ENCODE measurements at places on chromosomes 1 and 21.

GRCh38 chr1:227785805-227786671 is 29.4 kb upstream of the PRSS38 start:
- no peak for DNase-seq

DNA sequence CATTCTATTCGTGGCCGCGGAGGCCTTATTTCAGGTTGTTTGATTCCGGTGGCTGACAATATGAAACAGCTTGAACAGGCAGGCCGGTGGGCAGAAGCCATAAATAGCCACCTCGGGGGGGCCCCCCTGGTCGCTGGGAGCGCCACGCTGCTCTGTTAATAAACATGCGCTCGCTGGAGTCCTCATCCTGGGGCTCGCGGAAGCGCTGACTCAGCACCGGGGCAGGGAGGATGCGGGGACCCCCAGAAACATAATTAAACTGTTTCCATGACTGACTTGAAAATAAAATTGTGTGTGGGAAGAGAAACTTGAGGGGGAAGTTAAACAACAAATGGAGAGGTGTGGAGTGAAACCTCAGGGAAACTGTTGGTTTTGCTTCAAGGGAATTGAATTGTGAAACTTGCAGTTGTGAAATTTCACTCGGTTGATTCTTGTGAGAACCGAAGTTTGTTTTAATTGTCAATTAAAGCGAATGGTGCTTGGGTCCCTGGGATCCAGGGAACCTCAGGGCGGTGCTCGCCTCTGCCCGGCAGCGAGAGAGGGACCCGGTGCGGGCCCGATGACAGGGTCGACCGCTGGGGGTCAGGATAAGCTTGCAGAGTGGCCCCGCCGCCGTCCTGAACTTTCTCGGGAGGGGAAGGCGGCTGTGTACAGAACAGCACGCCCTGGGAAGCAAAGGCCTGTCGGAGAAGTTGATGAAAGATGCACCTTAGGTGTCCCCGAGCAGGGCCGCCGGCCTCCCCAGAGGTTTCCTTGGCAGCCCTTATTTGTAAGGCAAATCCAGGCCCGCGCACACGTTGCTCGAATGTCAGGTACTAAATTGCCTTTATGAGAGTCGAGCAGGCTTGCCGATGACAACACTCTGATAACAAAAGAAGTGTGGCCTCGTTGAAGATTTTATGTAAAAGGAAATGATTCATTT is 176.9 kb upstream of the LMO4 start:
- peak; percentile 89 for DNase-seq

DNA sequence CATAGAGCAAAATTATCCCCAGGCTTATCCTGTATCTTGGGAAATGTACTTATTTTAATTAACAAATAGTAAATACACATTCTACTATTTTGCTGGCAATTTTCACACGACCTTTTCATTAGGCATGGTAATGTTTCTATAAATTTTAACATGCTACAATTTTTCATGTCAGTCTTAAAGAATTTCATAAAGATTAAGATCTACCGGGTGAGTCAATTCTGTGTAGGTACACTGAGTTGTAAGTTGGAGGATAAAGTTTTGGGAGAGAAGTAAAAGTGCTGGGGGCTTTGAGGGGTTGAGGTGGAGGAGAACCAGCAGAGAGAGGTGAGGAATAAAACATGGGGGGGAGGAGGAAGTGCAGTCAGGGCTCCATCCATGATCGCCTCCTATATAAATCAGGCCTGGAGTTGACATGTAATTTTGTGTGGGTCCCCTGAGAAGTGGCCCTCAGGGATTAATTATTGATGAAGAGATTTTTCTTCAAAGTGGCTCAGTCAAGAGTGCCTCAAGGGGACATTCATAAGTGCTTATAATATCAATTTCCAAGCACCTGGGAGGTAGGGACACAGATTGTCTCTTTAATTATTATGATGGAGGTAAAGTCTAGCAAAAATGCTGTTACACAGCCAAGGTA is 7.2 kb downstream of the DPYD start:
- no peak for DNase-seq

DNA sequence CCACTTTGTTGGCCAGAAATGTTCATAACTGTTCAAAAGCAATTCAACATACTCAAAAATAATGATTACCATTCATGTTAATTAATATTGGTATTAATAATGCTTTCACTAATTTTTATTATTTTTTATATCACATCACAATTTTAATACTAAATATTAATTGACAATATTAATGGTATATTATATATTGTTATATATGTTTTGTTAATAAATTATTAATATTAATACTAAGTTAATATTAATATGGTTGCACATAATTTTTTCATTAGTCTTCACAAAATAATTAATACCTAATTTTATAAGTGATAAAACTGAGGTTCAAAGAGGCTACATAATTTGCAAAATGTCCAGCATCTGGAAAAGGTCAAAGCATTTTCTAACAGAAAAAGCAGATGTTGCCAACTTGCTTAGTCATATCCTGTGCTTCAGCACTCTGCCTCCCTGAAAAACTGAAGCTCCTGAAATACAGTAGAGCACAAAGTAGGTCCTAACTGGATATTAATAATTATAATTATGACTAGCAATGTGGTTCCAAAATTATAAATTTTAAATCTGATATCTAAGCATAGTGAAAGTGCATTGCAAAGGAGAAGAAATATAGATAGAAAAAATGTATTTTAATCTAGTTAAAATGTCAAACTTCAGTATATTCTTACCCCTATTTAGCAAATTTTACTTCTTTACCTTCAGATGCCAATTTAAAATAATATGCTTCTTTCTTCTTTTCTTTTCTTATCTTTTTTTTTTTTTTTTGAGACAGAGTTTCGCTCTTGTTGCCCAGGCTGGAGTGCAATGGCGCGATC is 123.2 kb upstream of the TNFSF4 start:
- DNase-seq: peak; percentile 50

- DNase-seq: peak; percentile 5
These were observed 130.6 kb upstream of the BRINP3 start for GRCh38 chr1:190608282-190608681.

GRCh38 chr1:55898181-55898580 is 681.2 kb downstream of the PLPP3 start:
- DNase-seq: no peak

- DNase-seq: no peak
These were observed 27.2 kb downstream of the C8B start for GRCh38 chr1:56938646-56939045.

GRCh38 chr21:23963454-23963853 is 1643.8 kb downstream of the MRPL39 start:
- no peak for DNase-seq

- DNase-seq: no peak
These were observed 25.7 kb upstream of the SELENON start for GRCh38 chr1:25774206-25774803.

GRCh38 chr21:29368906-29369305 is 70.2 kb downstream of the BACH1 start:
- no peak for DNase-seq

GRCh38 chr1:25257196-25257595 is 9.9 kb upstream of the RSRP1 start:
- peak; percentile 28 for DNase-seq

GRCh38 chr1:170665629-170666028 is 1.7 kb downstream of the PRRX1 start:
- DNase-seq: peak; percentile 40

- DNase-seq: peak; percentile 74
These were observed 10.3 kb downstream of the NBL1 start for GRCh38 chr1:19654386-19654785.
